Kidney epithelial cell (primary cell): ENCODE measurements at places on chromosomes 5 and 9.

GRCh38 chr9:36029202-36029601, 7.5 kb upstream of the RECK start:
- no peak for DNase-seq

DNA sequence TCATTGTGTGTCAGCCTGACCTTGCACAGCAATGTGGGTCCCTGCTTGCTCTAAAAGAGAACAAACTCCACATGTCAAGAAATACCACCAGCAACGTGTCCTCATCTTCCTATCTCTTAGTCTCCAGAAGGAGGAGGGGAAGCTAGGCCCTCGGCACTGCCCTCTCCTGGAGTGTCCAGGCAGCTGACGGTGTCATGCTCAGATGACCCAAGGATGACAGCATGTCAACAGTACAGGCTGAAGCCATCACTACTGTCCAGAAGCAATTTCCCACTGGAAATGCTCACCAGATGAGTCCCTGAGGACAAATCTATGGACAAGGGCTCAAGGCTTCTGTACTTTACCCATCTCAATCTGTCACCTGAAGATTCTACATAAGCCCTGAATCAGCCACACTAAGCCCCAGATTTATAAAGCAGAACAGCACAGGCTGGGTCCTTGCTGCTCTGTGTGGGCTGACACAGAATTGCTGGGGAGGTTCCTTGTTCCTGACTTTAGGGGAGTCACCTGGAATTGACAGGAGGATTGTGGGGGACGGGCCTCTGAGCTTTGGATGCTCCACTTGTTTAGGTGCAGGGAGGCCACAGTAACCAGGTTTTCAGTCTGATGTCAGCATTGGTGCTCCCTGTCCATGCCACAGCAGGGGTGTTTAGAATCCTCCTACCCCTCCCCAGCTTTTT, 210.2 kb downstream of the DAB2IP start:
- DNase-seq: no peak

GRCh38 chr9:90018688-90019087, 413.9 kb downstream of the GADD45G start:
- DNase-seq: no peak

GRCh38 chr9:36325081-36325828, 67.0 kb upstream of the GNE start:
- DNase-seq: no peak

DNA sequence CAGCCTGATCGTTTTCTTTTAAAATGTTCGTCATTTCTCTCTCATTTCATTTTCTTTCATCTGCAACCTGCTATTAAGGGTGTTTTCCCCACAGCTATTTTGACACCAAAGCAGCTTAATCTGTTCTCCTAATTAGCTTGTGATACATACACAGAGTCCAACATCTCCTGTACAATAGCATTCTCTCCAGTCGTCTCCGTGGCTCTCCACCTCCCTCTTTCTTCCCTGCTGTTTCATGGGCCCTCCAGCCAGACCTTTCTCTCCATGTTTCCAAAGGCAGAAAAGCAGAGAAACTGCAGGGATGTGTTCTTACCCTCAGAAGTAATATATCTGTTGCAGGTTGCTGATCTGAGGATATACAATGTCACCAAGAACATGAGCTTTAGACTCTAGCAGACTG, 88.8 kb upstream of the SPOCK1 start:
- DNase-seq: no peak

- no peak for DNase-seq
Measured at GRCh38 chr5:132300577-132301343, 6.6 kb downstream of the SLC22A4 start.

DNA sequence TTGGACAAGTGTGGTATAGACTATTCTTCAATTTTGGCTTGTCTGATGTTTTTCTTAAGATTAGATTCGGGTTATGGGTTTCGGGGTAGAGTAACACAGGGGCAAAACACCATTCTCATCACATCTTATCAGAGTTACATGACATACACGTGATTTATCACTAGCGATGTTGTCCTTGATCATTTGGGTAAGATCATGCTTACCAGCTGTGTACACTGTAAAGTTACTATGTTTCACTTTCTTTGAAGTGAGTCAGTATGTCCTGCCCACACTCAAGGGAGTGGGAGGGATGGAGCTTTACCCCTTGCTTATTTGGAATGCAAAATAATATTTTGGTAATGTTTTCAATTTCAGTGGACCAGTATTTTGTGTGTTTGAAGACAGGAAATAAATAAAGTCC, 101.8 kb upstream of the TAF11L2 start:
- no peak for DNase-seq

GRCh38 chr5:152505442-152506042, 100.5 kb upstream of the NMUR2 start:
- DNase-seq: peak; percentile 29

DNA sequence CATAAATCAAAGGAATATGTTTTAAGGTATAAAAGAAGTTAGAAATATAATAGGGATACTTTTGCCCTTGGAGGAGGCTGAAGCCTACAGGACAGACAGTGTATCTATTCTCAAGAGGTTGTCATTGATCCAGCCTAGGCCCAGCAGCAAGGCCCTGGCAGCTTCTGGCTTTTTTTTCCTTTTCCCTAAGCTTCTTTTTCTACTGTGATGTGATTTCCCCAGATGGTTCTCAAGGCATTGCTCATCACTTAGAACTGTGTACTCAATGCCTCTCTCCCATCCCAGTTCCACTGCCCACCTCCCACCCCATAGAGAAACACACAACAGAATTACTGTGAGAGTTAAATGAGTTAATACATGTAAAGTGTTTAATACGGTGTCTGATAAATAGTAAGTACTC, 88.6 kb downstream of the SLC44A1 start:
- DNase-seq: no peak

DNA sequence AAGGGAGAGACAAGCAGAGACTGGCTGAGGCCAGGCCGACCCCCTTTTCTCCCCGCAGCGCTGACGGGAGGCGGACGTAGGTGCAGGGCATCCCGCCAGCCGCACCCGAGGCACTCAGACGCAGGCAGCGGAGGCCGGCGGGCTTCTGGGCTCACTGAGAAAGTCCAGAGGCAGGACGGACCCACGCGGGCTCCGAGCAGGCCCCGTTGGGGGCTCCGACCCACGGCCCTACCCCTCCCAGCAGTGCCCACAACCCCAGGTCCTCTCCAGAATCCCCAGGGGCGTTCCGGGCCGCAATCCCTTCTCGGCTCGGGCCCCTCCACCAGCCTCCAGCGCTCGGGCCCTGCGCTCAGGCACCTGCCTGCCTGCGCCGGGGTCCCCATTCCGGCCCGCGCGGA, 543 bp downstream of the MTMR12 start:
- DNase-seq: no peak

GRCh38 chr5:136729901-136730355, 364.6 kb upstream of the TRPC7 start:
- peak; percentile 71 for DNase-seq

DNA sequence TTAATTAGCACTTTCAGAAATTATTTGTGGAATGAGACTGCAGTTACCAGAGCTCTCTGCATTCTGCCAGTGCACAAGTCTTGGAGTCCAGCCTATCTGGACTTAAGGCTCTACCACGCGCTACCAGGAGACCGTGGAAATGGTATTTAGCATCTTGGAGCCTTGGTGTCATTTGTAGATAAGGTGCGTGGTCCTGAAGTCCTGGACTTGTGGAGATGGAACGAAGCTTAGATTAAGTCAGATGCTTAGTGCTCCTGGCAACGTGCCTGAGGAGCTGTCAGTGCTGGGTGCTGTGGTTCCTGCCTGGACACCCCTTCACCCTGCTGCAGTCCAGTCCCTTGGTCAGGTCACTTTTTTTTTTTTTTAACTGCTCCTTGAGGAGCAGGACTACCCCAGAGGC, 59.7 kb downstream of the RCL1 start:
- DNase-seq: no peak

GRCh38 chr5:104016646-104017045, 454.1 kb upstream of the NUDT12 start:
- no peak for DNase-seq

GRCh38 chr9:72462340-72462739, 59.1 kb upstream of the TMC1 start:
- no peak for DNase-seq

GRCh38 chr5:40499518-40500273, 180.0 kb upstream of the PTGER4 start:
- DNase-seq: no peak

GRCh38 chr5:171418316-171418981, 998 bp upstream of the FGF18 start:
- no peak for DNase-seq

- DNase-seq: peak; percentile 89
Measured at GRCh38 chr9:123364241-123364824, 8.3 kb downstream of the CRB2 start.

- no peak for DNase-seq
Measured at GRCh38 chr9:98807814-98808195, 335 bp downstream of the GALNT12 start.

DNA sequence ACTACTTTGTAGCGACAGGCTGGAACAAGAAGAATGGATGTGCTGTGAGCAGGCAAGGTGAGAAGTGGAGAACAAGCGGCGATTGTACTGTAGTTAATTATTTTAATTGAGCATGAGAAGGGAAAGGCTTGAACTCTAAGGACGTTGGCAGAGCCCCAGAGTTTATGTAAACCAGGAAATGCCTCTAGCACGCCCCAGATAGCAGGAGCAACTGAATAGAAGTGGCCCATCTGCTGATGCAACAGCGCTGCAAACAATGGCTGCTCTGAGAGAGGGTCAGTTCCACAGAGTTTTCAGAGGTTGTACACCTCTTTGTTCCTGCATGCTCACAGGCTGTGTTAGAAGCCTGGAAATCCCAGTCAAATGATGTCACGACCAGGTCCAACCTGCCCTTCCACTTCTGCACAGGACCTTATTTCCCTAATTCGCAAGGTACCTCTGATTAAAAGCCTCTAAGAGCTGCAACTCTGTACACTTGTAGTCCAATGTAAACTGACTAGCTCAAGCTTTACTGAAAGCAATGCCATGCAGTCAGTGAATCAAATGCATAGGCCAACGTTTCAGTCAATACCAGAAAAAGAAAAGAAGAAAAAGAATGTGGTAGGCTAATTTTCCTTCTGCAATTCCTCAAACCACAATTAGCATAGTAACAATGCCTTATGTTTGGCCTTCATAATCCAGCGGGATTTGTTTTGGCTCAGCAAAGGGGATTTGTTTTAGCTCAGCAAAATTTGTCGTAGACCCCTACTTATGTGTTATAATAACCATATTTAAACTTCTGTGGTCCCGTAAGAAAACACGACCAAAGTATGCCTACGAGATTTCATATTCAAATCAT, 119.6 kb upstream of the RETREG1 start:
- DNase-seq: peak; percentile 47

- DNase-seq: no peak
Measured at GRCh38 chr5:39825301-39825700, 400.5 kb upstream of the DAB2 start.

DNA sequence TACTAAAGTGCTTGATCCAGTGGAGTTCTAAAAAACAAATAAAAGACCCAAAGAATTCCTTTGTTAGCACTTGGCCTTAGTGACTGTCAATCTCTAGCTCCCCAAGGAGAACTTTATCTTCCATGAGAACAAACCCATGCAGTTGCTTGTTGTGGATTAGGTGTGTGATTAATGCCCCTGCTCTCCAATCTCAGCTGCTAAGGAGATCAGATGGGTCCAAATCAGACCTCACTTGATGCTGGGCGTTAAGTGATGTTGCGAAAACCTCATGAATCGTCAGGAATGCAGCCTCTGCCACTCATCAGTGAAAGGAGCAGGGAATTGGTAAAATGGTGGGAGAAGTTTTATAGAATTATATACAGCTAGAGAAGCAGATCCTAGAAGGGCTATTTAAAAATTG, 133.7 kb downstream of the DMAC1 start:
- no peak for DNase-seq

DNA sequence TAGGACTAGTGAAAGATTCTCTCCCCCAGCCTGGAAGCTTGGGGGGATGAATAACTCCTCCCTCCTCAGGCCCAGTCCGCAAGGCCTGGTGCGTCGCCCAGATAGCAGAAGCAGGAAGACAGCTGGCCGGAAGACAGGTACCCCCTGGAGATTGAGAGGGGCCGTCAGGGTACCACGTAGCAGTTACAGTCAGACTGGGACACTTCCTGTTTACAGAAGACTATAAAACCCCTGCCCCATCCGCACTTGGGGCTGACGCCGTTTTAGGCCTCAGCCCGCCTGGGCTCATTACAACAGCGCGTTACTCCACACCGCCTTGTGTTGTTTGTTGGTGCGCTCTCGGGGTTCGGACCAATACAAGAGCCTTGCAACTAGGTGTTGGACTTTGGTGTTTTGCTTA, 15.4 kb downstream of the SEMA6A start:
- no peak for DNase-seq

DNA sequence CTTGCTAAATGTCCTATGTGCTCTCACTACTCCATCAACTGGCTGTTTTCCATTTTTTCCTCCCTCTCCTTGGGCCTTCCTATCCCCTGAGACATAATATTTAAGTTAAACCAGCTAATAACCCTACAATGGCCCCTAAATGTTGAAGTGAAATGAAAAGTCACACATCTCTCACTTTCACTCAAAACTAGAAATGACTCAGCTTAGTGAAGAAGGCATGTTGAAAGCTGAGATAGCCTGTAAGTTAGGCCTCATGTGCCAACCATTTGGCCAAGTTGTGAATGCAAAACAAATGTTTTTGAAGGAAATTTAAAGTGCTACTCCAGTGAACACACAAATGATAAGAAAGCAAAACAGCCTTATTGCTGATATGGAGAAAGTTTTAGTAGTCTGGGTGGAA, 48.8 kb upstream of the CDH10 start:
- DNase-seq: no peak

GRCh38 chr9:109477258-109478050, 20.7 kb downstream of the PTPN3 start:
- DNase-seq: peak; percentile 93

DNA sequence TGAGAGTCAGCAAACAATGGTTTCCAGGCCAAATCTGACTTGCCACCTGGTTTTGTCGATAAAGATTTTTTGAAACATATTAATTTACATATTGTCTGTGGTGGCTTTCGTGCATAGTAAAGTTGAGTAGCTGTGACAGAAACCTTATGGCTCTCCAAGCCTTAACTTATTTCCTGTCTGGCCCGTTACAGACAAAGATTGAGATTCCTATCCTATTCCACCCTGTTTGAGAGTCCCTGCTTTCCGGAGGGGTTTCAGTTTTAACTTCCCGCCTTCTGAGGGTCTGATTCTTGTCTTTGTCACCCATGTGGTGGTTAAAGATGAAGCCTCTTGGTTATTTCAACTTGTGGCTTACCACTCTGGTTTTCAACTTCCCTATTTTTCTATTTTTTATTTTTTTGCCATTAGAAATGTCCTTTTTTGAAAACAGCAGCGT, 11.4 kb downstream of the OTULIN start:
- no peak for DNase-seq

DNA sequence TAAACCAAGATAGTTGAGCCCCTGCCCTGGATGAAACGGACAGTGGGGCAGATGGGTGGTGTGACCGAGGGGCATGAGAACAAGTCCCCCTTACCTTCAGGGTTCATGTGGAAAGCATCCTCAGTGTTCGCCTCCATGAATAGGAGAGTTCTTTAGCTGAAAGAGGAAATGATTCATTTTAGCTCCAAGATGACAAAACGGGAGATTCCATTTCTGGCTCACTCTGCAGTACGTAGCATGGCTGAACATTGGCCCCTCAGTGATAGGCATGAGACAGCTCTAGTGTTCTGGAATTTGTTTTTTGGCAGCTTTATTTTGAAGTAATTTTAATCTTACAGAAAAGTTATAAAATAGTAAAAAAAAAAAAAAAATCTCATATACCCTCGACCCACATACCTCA, 70.2 kb upstream of the AGXT2 start:
- peak; percentile 10 for DNase-seq
